ENCODE measurements at places on chromosomes 2 and 18.

DNA sequence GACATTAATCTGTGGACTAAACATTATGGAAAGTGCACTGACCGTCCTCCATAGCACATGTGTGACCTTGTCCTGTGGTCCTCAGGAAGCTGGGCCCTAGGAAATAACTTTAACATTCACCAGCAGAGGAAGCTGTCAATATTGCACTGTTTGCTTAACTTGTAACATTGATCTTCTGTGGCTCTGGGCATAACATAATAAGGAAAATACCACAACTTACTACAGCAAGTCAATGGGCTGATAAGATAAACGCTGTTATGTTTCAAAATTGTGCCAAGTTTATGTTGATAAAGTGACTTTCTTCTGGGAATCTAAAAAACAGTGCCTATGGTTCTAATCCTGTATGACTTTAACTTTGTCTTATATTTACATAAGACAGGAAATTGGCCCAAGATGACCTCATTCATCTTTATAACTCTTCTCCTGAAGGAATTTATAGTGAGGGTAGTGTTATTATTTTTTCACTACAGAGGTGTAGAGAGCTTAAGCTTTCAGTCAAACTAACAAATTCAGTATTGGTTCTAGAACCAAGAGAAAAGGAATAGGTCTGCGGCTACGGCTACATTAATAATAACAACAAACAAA lies 113.7 kb upstream of the MAP4K3 start:
- H3K4me1 ChIP-seq, result no peaks in the 10 kb centered on the region
- H3K36me3 ChIP-seq, result no peaks in the 10 kb centered on the region
- no peak for DNase-seq

DNA sequence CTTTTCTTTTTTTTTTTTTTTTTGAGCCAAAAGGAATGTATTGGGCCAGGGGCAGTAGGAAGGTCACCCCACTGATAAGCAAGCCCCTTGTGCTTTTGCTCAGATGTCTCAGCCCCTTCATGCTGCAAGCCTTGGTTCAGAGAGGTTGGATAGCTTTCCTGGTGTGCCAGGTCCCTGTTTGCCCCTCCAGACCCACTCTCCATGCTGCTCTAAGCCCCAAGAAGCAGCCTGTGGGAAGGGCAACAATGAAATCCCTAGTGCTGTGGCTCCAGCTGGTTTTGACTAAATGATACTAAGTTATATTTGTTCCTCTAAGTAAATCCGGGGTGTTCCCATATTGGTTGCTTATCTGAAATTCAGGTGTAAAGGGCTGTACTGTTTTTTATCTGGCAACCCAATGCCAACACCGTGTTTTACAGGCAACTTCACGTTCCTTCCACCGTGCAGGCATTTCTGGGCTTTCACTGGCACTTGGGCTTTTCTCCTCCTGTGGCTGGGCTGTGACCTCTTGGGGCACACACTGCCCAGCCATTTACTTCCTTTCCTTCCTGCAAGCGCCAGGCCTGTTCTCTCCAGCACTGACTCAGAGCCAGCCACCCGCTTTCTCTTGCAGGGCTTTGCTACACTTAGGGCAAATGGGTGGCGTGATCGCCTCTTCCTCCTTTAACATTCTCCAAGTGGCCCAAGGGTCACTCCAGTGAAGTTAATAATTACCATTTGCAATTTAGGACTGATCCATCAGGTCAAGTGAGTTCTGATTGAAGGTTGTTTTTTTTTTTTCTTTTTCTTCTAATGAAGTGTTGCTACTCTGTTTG lies 21.6 kb downstream of the MERTK start:
- no peak for DNase-seq
- peaks cover 7% of the 10 kb centered on the region for H3K27me3 ChIP-seq
- H3K4me3 ChIP-seq, result no peak overlapping the region
- no peak overlapping the region for H3K27ac ChIP-seq
- H3K4me1 ChIP-seq, result no peaks in the 10 kb centered on the region
- no peaks in the 10 kb centered on the region for H3K36me3 ChIP-seq

DNA sequence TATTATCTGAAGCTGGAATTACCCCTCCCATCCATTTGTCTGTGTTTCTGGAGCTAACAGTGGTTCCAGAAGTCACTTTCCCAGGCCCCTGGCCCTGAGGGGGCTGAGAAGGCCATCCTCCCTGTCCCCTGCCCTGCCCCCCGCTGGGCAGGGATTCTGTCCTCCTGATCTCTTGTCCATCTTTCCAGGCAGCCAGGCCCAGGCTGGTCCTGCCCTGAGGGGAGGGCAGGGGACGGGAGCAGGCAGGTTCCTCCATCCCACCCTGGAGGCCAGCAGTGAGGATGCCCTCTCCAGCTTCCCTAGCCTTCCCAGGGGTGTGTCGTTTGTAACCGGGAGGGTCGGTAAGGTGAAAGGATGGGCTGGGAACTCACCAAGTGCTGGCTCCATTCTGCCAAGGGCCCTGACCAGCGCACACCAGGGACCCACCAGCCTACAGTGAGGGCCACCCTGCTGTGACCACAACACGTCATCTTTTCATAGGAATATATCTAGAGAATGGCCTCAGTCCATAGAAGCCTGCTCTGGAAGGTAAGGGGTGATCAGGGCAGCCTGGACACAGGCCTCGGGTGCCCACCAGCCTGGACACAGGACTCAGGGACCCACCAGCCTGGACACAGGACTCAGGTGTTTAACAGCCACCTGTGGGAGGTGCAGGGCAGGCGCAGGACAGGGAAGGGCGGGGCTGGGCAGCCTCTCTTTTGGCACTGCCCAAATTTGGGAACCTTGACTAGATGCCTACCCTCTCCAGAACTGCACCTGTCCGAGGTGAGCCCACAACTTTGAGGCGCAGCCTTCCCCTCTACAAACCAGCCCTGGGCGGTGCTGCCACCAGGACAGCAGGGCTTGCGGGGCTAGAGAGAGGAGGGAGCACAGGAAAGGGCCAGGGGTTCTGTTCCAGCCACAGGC lies 35.8 kb upstream of the GPC1 start:
- no peak overlapping the region for H3K27ac ChIP-seq
- no peaks in the 10 kb centered on the region for H3K36me3 ChIP-seq
- H3K27me3 ChIP-seq, result no peaks in the 10 kb centered on the region
- no peak overlapping the region for H3K4me3 ChIP-seq

DNA sequence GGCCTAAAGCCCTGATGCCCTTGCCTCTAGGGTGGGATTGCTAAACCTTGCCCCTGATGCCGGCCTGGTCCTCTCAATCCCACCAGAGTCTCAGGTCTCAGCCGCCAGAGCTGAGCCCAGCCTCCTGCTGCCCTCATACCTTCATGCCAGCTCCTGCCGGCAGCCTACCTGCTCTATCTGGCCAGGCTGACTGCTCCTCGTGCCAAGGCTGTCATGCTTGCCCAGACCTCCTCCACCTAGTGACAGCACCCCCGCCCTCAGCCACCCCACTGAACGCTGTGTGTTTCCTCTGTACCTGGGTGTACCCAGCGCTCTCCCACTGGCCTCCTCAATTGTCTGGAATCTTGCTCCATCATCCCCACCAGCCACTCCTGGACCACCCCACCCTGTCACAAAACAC lies 120.1 kb downstream of the CACNB4 start:
- no peak overlapping the region for H3K4me3 ChIP-seq
- no peak overlapping the region for H3K27ac ChIP-seq
- peaks cover 23% of the 10 kb centered on the region for H3K4me1 ChIP-seq
- no peak for DNase-seq
- no peaks in the 10 kb centered on the region for H3K36me3 ChIP-seq

DNA sequence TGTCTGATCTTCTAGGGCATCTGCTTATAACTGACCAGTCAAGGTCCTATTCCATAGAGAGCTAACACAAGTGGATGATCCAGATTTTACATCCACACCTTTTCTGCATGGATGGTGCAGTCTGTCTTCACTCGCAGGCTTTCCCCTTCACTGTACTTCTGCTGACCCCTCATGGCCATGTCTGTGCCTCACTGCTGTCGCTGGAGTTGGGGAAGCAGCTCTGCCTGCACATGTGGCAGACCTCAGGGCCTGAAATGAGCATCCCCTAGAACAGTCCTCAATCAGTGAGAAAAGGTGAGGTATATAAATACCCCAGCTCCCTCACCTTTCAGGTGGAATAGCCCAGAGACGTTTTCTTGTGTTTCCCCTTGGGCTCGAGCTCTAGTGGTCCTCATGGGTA lies 233.8 kb downstream of the ANKRD36B start:
- H3K4me1 ChIP-seq, result no peaks in the 10 kb centered on the region
- H3K27me3 ChIP-seq, result peaks cover 46% of the 10 kb centered on the region
- no peak overlapping the region for H3K4me3 ChIP-seq

- H3K4me3 ChIP-seq, result no peak overlapping the region
- H3K36me3 ChIP-seq, result no peaks in the 10 kb centered on the region
- peaks cover 4% of the 10 kb centered on the region for H3K27me3 ChIP-seq
- no peak overlapping the region for H3K27ac ChIP-seq
Measured at GRCh38 chr18:54909538-54909937, 49.7 kb downstream of the CCDC68 start.

DNA sequence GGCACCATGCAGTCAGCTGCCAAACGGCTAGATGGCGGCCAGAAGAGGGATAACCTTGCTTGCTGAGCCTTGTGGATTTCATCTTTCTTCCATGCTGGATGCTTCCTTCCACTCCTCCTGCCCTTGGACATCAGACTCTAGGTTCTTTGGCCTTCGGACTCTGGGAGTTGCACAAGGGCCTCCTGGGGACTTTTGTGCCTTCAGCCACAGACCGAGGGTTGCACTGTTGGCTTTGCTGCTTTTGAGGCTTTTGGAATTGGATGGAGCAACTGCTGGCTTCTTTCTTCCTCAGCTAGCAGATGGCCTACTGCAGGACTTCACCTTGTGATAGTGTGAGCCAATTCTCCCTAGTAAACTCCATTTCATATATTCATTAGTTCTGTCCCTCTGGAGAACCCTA lies 31.0 kb downstream of the STRADB start:
- DNase-seq, result no peak
- H3K27ac ChIP-seq, result no peak overlapping the region
- peaks cover 2% of the 10 kb centered on the region for H3K27me3 ChIP-seq
- no peaks in the 10 kb centered on the region for H3K4me1 ChIP-seq
- H3K36me3 ChIP-seq, result peaks cover 7% of the 10 kb centered on the region
- no peak overlapping the region for H3K4me3 ChIP-seq

GRCh38 chr2:46774499-46775228 lies 140.9 kb downstream of the MCFD2 start:
- H3K4me3 ChIP-seq, result no peak overlapping the region
- no peaks in the 10 kb centered on the region for H3K4me1 ChIP-seq
- DNase-seq, result no peak
- peaks cover 3% of the 10 kb centered on the region for H3K27me3 ChIP-seq

- no peaks in the 10 kb centered on the region for H3K4me1 ChIP-seq
- H3K27ac ChIP-seq, result no peak overlapping the region
- no peaks in the 10 kb centered on the region for H3K36me3 ChIP-seq
- H3K4me3 ChIP-seq, result no peak overlapping the region
- peaks cover 10% of the 10 kb centered on the region for H3K27me3 ChIP-seq
Measured at GRCh38 chr2:129857200-129857599, 122.3 kb upstream of the RAB6C start.

- H3K4me3 ChIP-seq, result no peak overlapping the region
- H3K4me1 ChIP-seq, result peaks cover 4% of the 10 kb centered on the region
- peaks cover 70% of the 10 kb centered on the region for H3K27me3 ChIP-seq
- no peak for DNase-seq
- peak overlapping the region; percentile 47 for H3K27ac ChIP-seq
Measured at GRCh38 chr2:236169151-236169721, 1.1 kb upstream of the GBX2 start.

GRCh38 chr18:47870605-47871004 lies 59.9 kb downstream of the SMAD2 start:
- H3K36me3 ChIP-seq, result peaks cover 37% of the 10 kb centered on the region
- H3K27me3 ChIP-seq, result no peaks in the 10 kb centered on the region
- H3K4me1 ChIP-seq, result peaks cover 21% of the 10 kb centered on the region
- DNase-seq, result no peak

DNA sequence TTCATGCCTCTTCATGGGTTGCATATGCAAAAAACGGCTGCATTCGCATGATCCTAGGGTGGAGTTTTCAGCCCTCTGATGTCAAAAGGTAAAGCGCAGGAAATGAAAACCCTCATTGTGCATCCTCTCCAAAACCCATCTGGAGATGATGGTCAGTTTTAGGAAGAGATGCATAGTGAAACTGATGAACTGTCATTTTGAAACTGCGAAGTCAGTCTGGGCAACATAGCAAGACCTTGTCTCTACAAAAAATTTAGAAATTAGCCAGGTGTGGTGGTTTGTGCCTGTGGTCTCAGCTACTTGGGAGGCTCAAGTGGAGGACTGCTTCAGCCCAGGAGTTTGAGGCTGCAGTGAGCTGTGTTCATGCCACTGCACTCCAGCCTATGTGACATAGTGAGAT lies 2.5 kb upstream of the TTLL4 start:
- no peaks in the 10 kb centered on the region for H3K27me3 ChIP-seq
- peaks cover 47% of the 10 kb centered on the region for H3K4me1 ChIP-seq
- peak overlapping the region; percentile 52 for H3K27ac ChIP-seq

DNA sequence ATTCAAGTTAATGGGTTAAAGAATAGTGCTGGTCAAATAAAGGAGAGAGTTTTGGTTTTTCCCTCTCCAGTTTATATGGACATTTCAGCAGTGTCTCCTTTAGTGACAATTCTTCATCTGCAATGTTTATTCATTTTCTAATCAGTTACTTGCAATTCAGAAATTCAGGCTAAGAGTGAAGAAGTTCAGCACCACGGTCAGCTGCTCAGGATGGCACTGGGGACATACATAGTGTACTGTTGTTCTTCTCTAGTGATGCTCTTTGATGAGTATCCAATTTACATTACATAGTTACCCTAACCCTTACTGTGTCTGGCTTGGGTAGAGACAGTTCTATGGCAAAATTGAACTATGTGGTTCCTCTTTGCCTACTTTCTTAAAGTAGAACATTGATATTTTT lies 412.7 kb downstream of the CNTNAP5 start:
- no peak overlapping the region for H3K4me3 ChIP-seq
- no peaks in the 10 kb centered on the region for H3K27me3 ChIP-seq
- no peak for DNase-seq

- H3K27ac ChIP-seq, result no peak overlapping the region
- DNase-seq, result no peak
- peaks cover 6% of the 10 kb centered on the region for H3K27me3 ChIP-seq
- H3K4me1 ChIP-seq, result no peaks in the 10 kb centered on the region
- no peak overlapping the region for H3K4me3 ChIP-seq
Measured at GRCh38 chr2:226758921-226759640, 40.5 kb downstream of the IRS1 start.

- H3K36me3 ChIP-seq, result peaks cover 41% of the 10 kb centered on the region
- H3K4me3 ChIP-seq, result peak overlapping the region; percentile 69
- H3K27me3 ChIP-seq, result no peaks in the 10 kb centered on the region
- H3K27ac ChIP-seq, result peak overlapping the region; percentile 100
- DNase-seq, result peak; percentile 74
- H3K4me1 ChIP-seq, result peaks cover 78% of the 10 kb centered on the region
Measured at GRCh38 chr18:9082711-9083510, 19.6 kb upstream of the NDUFV2 start.

DNA sequence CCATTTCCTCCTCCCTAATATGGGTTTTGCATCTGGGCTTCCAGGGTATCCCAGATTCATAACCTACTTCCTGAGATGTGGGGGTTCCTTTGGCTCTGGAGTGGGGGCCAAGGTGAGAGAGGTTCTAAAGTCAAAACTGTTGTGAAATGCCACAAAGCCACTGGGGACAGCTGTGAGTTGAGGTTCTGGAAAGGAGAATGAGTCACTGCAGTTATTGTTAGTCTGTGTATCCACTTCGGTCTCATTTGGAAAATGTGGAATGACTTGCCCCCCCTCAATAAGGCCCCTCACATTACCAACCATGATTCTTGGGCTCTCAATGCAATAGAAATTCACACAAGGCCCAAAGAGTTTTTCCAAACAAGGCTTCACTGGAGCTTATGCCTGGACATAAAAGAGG lies 51.1 kb upstream of the LGALSL start:
- no peak for DNase-seq
- H3K4me3 ChIP-seq, result no peak overlapping the region
- H3K36me3 ChIP-seq, result no peaks in the 10 kb centered on the region
- H3K27me3 ChIP-seq, result peaks cover 19% of the 10 kb centered on the region
- H3K4me1 ChIP-seq, result no peaks in the 10 kb centered on the region
